SW 1271 (cell line): ENCODE measurements at places on chromosomes 1 and 21.

DNA sequence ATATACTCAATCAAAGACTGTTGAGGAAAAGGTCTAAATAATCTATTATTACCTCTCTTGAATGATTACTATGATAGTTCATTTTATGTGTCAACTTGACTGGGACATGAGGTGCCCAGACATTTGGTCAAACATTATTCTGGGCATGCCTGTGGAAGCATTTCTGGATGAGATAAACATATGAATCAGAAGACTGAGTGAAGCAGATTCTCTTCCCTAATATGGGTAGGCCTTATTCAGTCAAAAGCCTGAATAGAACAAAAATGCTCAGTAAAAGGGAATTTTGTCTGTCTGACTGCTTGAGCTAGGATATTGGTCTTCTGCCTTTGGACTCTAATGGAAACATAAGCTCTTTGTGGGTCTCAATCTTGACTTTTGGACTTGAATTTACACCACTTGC is 73.3 kb upstream of the SOX13 start:
- no peak for DNase-seq

- no peak for DNase-seq
These were observed 34.1 kb downstream of the OR2G3 start for GRCh38 chr1:247639381-247639981.

GRCh38 chr21:35390013-35390776 is 341.1 kb upstream of the RUNX1 start:
- no peak for DNase-seq

DNA sequence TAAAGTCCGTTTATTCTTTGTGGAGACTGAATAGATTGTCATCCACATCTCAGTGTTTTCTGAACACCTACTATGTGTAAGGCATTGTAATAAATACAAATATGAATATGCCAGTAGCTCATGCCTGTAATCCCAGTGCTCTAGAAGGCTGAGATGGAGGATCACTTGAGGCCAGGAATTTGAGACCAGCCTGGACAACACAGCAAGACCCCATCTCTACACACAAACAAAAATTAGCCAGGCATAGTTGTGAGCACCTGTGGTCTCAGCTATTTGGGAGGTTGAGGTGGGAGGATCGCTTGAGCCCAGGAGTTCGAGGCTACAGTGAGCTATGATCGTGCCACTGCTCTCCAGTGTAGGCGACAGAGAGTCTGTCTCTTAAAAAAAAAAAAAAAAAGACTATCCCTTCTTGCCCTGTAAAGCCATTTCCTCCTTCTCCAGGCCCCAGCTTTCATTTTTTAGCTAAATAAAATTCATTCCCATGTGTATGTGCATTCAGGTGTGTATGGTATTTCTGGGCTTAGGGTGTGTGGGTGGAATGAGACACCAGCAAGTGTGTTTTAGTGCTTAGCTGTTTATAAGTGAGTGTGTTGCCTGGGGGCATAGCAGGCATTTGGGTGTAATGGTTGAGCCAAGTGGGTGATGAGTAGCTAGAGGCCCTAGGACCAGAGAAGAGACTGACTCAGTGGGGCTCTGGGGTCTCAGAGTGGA is 7.8 kb downstream of the CELSR2 start:
- no peak for DNase-seq

DNA sequence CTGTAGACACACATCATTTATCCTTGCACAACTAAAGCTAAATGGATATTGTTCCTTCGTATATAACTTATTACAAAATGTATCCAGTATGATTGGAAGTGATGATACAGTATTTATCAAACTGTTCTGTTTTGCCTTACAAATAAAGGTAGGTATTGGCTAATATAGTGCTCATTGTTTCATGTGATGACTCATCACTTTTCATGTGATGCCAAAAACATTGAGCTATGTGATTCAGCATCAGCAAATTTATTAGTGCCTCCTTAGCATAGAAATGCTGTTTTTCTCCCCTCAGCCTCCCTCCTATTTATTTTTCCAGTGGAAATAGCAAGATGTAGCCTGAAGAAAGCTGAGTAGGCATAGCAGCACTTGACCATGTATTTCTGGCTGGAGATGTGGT is 228.6 kb upstream of the LYPLAL1 start:
- DNase-seq: no peak

DNA sequence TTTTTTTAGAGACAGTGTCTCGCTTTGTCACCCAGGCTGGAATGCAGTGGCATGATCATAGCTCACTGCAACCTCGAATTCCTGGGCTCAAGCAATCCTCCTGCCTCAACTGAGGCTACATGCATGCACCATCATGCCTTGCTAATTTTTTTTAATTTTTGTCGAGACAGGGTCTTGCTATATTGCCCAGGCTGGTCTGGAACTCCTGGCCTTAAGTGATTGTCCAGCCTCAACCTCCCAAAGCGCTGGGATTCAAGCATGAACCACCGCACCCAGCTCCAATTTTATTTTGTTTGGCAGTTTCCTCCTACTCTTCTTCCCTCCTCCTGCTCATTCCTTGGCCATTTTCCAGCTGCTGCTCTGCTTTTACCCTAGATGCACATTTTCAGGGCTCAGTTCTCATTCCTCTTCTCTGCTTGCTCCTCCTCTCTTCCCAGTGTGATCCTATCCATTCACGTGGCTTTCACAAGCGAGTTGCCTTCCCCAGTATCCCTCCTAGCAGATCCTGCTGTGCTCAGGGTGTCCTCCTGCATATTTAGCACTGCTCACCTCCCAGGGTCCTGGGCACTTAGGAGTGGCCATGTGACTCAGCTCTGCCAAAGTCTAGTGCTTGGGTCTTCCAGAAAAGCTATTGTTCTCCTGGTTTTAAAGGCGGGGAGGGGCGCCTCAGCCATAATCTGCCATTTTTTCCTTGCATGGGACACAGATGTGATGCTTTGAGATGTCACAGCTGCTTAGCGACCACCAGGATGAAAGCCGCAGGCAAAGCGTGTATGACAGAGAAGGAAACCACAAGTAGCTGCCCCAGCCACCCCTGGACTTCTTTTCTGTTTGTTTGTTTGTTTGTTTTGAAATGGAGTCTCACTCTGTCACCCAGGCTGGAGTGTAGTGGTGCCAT is 33.7 kb downstream of the PSEN2 start:
- DNase-seq: no peak
